ENCODE measurements at places on chromosomes 5 and 9. TPM values are rescaled to one million over a fixed set of nuclear protein-coding genes. Genes with fewer than 3 reads are reported as not detected.

PCDHA11 gene
- total RNA-seq, result 0.18 TPM

CDH10 gene
- total RNA-seq, result 2.4 TPM

TDRD7 gene
- 9.2 TPM for total RNA-seq

UBE2QL1 gene
- under 0.01 TPM for total RNA-seq

MAMDC2 gene
- total RNA-seq, result 0.30 TPM

C5orf52 gene
- total RNA-seq, result not detected

RANBP17 gene
- total RNA-seq, result 18.2 TPM

ANKRD18B gene
- 35.6 TPM for total RNA-seq

SPOCK1 gene
- 587 TPM for total RNA-seq

NTRK2 gene
- under 0.01 TPM for total RNA-seq

PGM5 gene
- 3.0 TPM for total RNA-seq

SLC6A19 gene
- total RNA-seq, result not detected

PCDHB10 gene
- 0.42 TPM for total RNA-seq

MEF2C gene
- total RNA-seq, result 10.1 TPM

POU4F3 gene
- total RNA-seq, result not detected

ANKRD34B gene
- total RNA-seq, result not detected

NTMT1 gene
- 28.7 TPM for total RNA-seq

FAM174A gene
- 34.7 TPM for total RNA-seq

MARCHF11 gene
- total RNA-seq, result not detected

CCDC192 gene
- not detected for total RNA-seq

REEP2 gene
- total RNA-seq, result 18.2 TPM

QSOX2 gene
- total RNA-seq, result 21.4 TPM

SV2C gene
- total RNA-seq, result not detected

PCDHB13 gene
- total RNA-seq, result 0.89 TPM

TSLP gene
- 0.42 TPM for total RNA-seq

PFN3 gene
- not detected for total RNA-seq

ZNF346 gene
- 12.8 TPM for total RNA-seq

CRB2 gene
- total RNA-seq, result not detected

BRD3OS gene
- 16.3 TPM for total RNA-seq

GLRA1 gene
- total RNA-seq, result not detected

IPO11 gene
- total RNA-seq, result 29.4 TPM

FBP1 gene
- not detected for total RNA-seq

SUSD3 gene
- 0.37 TPM for total RNA-seq

ADAMTSL2 gene
- 4.8 TPM for total RNA-seq

NDUFS6 gene
- total RNA-seq, result 26.4 TPM

S1PR3 gene
- total RNA-seq, result 11.9 TPM

CTXN3 gene
- not detected for total RNA-seq

CA9 gene
- total RNA-seq, result 8.1 TPM

FOXI1 gene
- not detected for total RNA-seq
